ENCODE measurements at places on chromosomes 5 and 9. TPM values are rescaled to one million over a fixed set of nuclear protein-coding genes. Genes with fewer than 3 reads are reported as not detected.

GRCh38 chr5:178212241-178213002 lies 8.1 kb downstream of the HNRNPAB start:
- H3K27ac ChIP-seq, result no peak overlapping the region
- no peaks in the 10 kb centered on the region for H3K27me3 ChIP-seq
- H3K4me1 ChIP-seq, result peaks cover 6% of the 10 kb centered on the region
- H3K36me3 ChIP-seq, result peaks cover 93% of the 10 kb centered on the region
- DNase-seq, result no peak

GRCh38 chr5:55333811-55334210 lies 26.0 kb downstream of the MTREX start:
- no peak overlapping the region for H3K4me3 ChIP-seq
- H3K36me3 ChIP-seq, result peaks cover 19% of the 10 kb centered on the region
- no peaks in the 10 kb centered on the region for H3K4me1 ChIP-seq
- no peaks in the 10 kb centered on the region for H3K27me3 ChIP-seq

- H3K4me3 ChIP-seq, result no peak overlapping the region
- peak; percentile 56 for DNase-seq
- no peak overlapping the region for H3K27ac ChIP-seq
Observed at GRCh38 chr5:112640546-112640945, 97.1 kb upstream of the APC start.

- H3K36me3 ChIP-seq, result no peaks in the 10 kb centered on the region
- H3K27ac ChIP-seq, result no peak overlapping the region
- no peak for DNase-seq
- no peaks in the 10 kb centered on the region for H3K4me1 ChIP-seq
Observed at GRCh38 chr5:148070621-148071020, 6.8 kb downstream of the SPINK5 start.

DNA sequence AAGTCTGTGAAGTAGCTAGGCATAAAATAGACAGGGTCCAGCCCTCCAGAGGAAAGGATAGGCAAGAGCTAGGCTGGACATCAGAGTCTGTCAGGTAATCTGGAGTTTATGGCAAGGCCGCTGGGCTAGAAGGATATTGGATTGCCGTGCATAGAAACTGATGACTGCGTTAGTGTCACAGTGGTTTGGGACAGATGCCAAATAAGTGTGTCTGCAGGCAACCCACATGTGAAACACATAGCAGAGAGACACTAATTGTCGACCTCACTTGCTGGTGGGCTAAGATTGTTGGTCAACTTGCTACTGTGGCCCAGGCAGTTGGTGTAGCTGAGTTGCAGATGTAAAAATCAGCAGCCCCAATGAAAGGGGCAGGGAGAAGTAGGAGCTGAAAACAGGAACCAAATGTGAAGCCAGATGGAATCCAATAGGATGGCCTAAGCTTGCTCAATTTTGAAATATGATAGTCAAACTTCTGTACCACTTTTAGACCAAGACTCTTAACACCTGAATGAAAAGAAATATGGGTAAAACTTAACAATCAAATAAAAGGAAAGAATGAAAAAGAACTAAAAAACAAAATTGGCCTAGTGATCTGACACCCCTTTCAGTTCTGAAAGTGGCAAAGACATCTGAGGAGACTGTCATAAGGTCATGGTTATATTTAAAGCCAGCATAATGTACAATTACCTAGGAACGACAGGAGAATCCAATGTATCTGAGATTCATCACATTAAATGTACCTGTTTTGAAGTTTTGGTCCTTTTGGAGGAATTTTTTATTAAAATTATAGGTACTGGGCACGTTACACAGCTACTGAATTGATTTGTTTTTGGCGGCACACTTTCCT lies 243.3 kb upstream of the ACTBL2 start:
- DNase-seq, result no peak
- H3K4me1 ChIP-seq, result no peaks in the 10 kb centered on the region
- H3K27me3 ChIP-seq, result no peaks in the 10 kb centered on the region
- no peak overlapping the region for H3K27ac ChIP-seq

- peaks cover 31% of the 10 kb centered on the region for H3K27me3 ChIP-seq
- H3K4me3 ChIP-seq, result no peak overlapping the region
- no peak overlapping the region for H3K27ac ChIP-seq
- no peaks in the 10 kb centered on the region for H3K36me3 ChIP-seq
- H3K4me1 ChIP-seq, result peaks cover 3% of the 10 kb centered on the region
Observed at GRCh38 chr5:107674655-107675054, 3.9 kb upstream of the EFNA5 start.

GRCh38 chr9:18766989-18767550 lies 265.9 kb downstream of the SAXO1 start:
- no peak overlapping the region for H3K4me3 ChIP-seq
- H3K36me3 ChIP-seq, result no peaks in the 10 kb centered on the region
- H3K27ac ChIP-seq, result no peak overlapping the region
- H3K27me3 ChIP-seq, result no peaks in the 10 kb centered on the region
- DNase-seq, result no peak

- H3K36me3 ChIP-seq, result peaks cover 4% of the 10 kb centered on the region
- no peaks in the 10 kb centered on the region for H3K4me1 ChIP-seq
- no peaks in the 10 kb centered on the region for H3K27me3 ChIP-seq
- no peak overlapping the region for H3K4me3 ChIP-seq
Observed at GRCh38 chr9:115088860-115089259, 29.1 kb downstream of the TNC start.

DNA sequence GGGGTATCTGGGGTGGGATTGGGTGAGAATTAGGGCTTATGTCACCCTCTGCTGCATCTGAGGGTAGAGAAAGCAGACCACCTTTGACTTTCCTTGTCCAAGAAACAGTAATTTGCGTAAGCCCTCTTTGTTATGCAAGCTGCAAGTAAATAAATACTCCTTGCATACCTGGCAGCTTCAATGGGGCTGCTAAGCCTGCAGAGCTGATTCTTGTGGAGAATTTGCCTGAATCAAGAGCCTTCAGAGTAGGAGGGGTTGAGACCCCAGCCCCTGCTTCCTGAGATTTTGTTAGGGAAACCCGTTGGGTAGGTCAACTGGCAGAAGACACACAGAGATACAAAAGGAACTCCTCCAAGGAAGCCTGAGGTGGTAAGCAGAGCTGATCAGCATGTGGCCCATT lies 515.1 kb downstream of the DMAC1 start:
- DNase-seq, result no peak
- H3K27me3 ChIP-seq, result peaks cover 2% of the 10 kb centered on the region
- no peak overlapping the region for H3K27ac ChIP-seq
- no peak overlapping the region for H3K4me3 ChIP-seq
- H3K36me3 ChIP-seq, result no peaks in the 10 kb centered on the region

The AFAP1L1 gene
- 84.9 TPM for polyA plus RNA-seq

The LCN12 gene
- not detected for polyA plus RNA-seq

The MARVELD2 gene
- polyA plus RNA-seq, result 0.19 TPM

All from muscle of leg (tissue), 16 donors.